ENCODE measurements at places on chromosomes 1 and 21.

DNA sequence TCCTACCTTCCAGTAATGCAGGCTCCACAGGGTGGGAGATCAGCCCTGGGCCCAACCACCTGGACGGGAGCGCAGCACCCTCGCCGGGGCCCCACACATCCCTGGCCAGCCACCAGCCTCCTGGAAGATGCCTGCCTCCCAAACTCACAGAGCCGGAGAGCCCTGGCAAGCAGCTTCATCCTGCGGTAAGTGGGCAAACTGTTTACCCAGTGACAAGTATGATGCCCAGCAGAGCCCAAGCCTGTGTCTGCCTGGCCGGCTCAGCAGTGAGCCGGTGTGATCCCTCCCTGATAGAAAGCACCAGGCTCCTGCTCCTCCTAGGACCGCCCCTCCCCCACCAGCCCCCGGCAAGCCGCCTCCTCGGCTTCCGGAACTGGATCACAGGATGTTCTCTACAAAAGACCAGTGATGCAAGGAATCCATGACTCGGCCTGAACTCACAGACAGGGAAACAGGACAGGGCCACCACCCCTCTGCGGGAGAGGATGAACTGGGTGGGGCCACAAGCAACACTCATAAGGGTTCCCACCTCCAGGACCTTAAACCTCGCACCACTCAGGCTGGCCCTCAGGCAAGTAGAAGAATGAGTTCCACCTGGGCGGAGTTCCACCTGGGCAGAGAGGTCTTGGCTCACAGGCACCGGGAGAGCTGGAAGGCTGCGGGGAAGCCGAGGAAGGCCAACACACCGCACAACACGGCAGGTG is 7.9 kb downstream of the ACOT7 start:
- DNase-seq, result no peak

DNA sequence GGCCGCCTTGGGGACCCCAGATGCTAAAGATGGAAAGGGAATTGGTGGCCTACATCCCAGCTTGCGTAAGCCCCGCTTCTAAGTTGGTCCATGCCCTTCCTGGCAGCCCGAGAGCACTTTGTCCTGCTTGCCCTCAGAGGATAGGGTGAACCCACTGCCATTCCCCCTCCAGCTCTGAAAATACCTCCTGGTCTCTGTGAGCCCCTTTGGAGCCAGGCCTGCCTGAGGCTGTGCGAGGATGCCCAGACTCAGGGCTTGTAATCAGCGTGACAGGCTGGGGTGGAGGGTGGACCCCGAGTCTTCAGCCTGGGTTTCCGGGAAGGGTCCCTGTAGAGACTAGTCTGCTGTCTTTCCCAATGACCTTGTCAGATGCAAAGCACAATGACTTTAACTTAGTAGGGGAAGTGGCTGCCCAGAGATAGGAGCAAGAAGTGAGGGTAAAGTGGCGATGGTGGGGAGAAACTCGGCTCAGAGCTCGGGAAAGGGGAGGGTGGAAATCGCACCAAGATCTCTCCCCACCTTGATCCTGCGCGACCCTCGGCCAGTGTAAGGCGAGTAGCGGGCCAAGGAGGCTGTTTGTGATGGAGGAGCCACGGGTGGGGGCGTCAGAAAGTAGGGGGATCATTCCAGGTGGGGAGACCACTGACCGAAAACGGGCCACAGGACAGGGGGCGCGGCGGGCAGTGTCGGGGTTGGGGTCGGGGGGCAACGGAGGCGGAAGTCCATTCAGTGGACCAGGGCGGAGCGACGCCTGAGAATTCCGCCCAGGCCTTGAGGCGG is 2.7 kb upstream of the HES3 start:
- no peak for DNase-seq

DNA sequence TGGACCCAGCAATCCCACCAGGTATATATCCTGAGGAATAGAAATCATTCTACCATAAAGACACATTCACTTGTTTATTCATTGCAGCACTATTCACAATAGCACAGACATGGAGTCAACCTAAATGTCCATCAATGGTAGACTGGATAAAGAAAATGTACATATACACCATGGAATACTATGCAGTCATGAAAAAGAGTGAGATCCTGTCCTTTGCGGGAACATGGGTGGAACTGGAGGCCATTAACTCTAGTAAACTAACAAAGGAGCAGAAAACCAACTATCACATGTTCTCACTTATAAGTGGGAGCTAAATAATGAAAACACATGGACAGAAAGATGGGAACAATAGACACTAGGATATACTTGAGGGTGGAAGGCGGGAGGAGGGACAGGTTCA is 36.1 kb upstream of the PRKACB start:
- DNase-seq, result no peak

DNA sequence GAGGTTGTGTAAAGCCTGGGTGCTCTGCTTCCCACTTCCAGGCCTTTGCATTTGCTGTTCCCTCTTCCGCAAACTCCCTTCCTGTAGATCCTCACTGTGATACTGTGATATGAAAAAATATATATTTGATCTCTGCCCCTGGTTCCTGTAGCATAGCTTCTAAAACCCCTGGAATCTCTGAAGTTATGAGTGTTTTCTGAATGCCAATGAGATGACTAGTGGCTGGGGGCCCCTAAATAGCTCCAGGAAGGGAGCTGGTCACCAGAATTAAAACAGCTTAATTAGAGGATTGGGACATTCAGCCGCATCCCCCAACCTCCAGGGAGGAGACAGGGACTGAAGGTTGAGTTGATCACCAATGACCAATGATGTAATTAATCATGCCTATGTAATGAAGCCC is 21.9 kb downstream of the DUSP10 start:
- no peak for DNase-seq

GRCh38 chr1:149928401-149928724 is 760 bp upstream of the SF3B4 start:
- no peak for DNase-seq

GRCh38 chr1:93730621-93731020 is 49.0 kb upstream of the BCAR3 start:
- DNase-seq, result no peak

DNA sequence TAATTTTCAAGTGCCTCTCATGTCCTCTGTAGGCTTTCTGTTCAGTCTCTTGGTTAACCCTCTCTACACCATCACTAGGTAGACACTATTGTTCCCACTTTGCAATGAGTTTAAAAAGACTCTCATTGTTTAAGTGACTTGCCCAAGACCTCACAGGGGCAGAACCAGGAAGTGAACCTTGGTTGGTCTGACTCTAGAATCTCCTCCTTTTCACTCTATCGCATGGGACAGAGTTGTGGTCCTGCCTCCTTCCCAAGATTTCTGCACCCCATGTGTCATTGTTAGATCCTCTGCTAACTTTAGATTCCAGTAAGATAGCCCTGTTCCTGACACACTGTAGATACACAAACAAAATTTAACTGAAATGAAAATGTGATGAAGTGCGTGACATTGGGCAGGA is 481.7 kb upstream of the USP24 start:
- DNase-seq, result no peak

GRCh38 chr21:33206771-33207281 is 22.9 kb upstream of the IFNAR2 start:
- DNase-seq, result no peak

- no peak for DNase-seq
These were observed 51.5 kb downstream of the SYT6 start for GRCh38 chr1:114102136-114102535.

GRCh38 chr21:42269386-42269785 is 45.8 kb downstream of the TFF3 start:
- DNase-seq, result no peak

DNA sequence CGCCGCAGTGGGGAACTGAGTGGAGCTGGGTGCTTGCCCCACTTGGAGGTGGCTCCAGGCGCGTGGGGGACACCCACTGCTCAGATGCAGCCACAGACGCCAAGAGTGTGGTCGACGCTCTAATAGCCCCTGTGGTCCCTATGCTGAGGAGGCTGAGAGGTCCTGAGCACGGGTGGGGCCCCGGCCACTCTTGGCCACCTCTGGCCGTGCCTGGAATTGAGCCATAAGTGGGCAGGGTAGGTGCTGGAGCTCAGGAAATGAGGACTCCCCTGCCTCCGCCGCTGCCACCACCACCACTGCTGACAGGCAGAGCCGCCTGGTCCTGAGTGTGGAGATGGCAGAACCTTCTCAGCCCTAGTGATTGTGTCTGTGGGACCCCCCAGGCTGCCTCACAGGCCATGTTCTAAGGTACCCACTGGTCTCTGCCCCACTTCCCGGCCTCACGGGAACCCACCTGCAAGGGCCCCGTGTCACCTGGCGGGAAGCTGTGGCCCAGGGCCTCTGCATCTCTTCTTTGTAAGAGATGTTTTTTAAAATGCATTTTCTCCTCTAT is 34.6 kb upstream of the DIP2A start:
- no peak for DNase-seq

GRCh38 chr1:46446646-46447498 is 42.8 kb upstream of the DMBX1 start:
- peak; percentile 73 for DNase-seq

DNA sequence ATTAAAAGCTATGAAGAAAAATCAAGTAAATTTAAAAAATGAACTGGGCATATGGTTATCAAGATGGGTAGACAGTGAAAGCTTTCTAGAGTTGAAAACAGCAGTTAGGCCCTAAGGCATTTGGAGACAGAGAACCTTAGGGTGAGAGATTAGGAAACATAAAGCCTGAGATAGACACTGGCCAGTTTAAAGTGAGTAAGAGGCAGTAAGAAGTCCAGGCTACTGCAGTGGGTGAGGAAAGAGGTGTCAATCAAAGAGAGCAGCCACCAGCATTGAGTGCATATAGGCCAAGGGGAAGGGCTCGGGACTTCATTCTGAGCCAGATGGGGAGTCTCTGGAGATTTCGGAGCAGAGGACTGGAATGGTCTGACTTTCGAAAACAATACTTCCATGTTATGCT is 1360.5 kb upstream of the ADGRL4 start:
- DNase-seq, result no peak

DNA sequence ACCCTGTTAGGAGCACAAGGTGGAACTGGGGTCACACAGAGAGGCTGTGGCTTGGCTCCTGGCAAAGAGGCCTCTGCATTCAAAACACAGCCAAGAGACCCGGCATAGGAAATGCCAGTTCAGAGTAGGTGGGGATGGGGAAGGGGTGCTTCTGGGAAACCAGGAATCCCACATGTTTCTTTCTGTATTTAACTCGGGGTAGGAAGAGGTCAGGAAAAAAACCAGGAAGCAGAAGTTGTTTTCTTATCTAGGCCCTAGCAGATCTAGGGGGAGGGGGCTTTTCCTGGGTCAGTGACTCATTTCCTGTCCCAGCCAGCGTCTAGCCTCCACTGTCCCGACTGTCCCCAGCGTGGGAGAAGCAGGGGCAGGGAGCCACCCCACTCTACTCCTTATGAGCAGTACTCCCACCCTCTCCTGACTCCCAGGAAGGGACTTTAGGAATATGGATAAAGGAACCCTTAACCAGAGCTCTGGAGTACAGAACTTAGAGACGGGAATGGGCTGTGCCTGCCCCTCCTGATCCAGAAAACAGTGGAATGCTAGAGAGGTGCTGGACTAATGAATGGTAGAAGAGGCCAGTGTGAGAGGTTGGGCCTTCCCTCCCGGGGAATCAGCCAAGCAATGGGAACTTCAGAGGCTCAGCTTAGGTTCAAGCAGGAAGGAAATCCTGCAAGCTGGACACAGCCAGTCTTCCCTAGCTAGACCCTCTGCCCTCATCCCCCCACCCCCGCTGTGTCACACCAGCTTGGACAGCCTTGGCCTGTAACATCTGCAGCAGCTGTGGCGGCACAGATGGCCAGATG is 5.7 kb downstream of the FHL3 start:
- DNase-seq, result no peak

DNA sequence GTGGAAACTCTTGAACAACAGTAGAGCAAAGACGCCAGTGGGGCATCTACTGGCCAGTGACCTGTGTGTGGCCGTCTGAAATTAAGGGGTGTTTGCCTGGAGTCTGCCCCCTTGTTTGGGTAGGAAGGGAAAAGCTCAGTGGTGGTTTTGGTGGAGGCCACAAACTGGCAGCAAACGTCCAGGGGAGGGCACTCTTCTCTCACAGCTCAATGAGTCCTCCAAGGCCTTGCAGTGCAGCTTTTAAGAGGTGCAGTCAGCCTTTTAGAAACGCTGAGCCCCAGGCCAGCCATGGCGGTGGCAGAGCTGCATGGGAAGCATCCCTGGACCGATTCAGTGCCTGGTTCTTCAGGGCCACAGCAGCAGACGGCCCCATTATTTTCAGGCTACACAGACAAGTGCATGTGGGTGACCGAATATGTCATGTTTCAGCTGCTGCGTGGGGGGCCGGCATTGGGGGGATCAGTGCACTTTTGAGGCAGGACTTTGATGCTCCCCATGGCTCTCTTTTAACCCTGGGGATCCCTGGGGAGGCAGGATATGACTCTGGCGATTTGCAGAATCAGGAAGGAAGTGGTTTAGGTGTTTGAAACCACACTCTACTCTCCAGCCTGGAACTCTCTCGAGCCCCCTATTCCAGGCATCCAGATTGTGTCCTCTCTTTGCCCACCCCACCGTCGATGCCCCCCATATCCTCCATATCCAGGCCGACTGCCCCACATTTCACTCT is 414.0 kb downstream of the PRDM2 start:
- DNase-seq, result no peak

DNA sequence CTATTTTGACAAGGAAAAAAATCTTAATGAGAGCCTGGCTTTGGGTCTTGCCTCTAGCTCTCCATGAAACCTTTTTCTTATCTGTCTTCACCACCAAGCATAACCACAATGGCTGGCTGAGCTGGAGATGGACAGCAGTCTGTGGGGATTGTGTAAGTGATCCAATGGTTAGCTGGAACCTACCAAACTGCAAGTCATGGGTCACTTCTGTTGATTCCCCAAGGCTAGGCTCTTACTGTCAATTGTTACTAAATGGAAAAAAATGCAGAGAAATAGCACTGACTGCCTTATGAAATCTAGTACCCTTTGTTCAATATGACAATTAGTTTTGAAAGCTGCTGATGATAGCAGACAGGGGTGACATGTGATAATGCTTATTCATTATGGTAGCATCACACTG is 359.0 kb downstream of the ST6GALNAC3 start:
- DNase-seq, result no peak

DNA sequence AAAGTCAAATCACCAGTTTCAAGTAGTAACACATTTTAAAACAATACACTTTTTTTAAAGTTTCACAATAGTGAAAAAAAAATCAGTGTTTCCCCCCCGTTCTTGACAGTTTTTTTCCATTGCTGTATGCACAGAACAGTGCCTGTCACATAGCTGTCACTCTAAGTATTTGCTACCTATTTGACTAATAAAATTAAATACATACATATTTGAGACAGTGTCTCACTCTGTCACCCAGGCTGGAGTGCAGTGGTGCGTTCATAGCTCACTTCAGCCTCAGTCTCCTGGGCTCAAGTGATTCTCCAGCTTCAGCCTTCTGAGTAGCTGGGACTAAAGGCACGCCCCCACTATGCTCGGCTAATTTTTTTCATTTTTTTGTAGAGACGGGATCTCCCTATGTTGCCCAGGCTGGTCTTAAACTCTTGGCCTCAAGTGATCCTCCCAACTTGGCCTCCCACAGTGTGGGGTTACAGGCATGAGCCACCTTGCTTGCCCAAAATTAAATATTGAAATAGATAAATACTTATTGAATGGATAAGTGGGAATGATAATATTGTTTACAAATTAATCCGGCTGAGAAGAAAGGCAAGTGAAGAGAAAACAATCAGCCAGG is 12.6 kb upstream of the RHBG start:
- no peak for DNase-seq

DNA sequence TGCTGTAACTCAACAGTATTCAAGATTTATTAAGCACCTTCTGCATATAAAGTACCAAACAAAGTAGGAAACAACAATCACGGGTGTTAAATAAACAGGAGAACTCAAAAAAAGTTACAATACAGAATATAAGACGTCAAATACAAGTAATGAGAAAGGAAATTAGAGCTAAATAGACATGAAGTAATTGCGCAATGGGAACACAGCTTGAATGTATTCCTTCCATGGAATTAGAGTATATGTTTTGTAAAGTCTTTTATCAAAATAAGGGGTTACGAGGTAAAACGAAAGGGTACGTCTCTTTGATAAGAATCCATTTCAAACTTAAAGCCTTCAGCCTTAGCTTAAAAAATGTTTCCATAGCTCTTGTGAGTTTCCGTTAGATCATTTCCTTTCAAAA is 109.1 kb downstream of the SPATA6 start:
- DNase-seq, result no peak
